Colonic mucosa (tissue), 4 donors: ENCODE measurements at places on chromosomes 16 and 17. TPM values are rescaled to one million over a fixed set of nuclear protein-coding genes. Genes with fewer than 3 reads are reported as not detected.

Gene CLEC19A
- not detected for total RNA-seq

Gene TMEM235
- total RNA-seq, result not detected

GRCh38 chr16:29926711-29927052 lies 656 bp upstream of the KCTD13 start:
- DNase-seq, result peak; percentile 68

GRCh38 chr17:27546624-27547300 lies 84.2 kb upstream of the LGALS9 start:
- no peak for DNase-seq

GRCh38 chr17:36609498-36609862 lies 8.1 kb downstream of the MRM1 start:
- no peak for DNase-seq
